ENCODE measurements at places on chromosomes 7 and 10.

DNA sequence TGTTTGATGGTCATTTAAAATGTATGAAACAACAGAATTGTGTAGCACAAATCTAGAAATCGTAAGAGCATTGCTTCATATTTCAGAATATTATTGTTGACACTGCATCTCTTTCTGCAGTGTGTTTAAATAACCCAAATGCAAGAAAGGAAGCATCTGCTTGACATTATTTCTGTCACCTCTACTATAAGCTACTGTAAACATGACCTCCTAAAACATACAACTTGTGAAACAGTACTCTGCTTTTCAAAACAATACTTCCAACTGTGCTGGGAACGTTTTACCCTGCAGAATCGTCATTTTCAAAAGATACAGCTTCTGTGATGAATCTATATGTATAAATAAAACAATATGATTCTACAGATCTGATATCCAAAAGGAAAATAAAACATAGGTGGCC is 82.0 kb downstream of the RNF133 start:
- no peak overlapping the region for H3K4me3 ChIP-seq
- no peaks in the 10 kb centered on the region for H3K36me3 ChIP-seq
- DNase-seq: no peak
- no peak overlapping the region for H3K27ac ChIP-seq
- H3K4me1 ChIP-seq: no peaks in the 10 kb centered on the region

GRCh38 chr10:47361293-47361692 is 13.1 kb downstream of the RBP3 start:
- no peaks in the 10 kb centered on the region for H3K27me3 ChIP-seq
- H3K4me1 ChIP-seq: no peaks in the 10 kb centered on the region
- no peak overlapping the region for H3K4me3 ChIP-seq
- no peak for DNase-seq
- no peak overlapping the region for H3K27ac ChIP-seq

GRCh38 chr10:58909881-58910280 is 266.6 kb upstream of the PHYHIPL start:
- no peaks in the 10 kb centered on the region for H3K27me3 ChIP-seq
- H3K4me1 ChIP-seq: no peaks in the 10 kb centered on the region
- no peak overlapping the region for H3K27ac ChIP-seq
- H3K36me3 ChIP-seq: no peaks in the 10 kb centered on the region
- H3K4me3 ChIP-seq: no peak overlapping the region

- DNase-seq: no peak
- H3K4me3 ChIP-seq: no peak overlapping the region
- H3K4me1 ChIP-seq: no peaks in the 10 kb centered on the region
- no peak overlapping the region for H3K27ac ChIP-seq
- no peaks in the 10 kb centered on the region for H3K36me3 ChIP-seq
These were observed 158.6 kb upstream of the TCF7L2 start for GRCh38 chr10:112791447-112791846.

GRCh38 chr10:94439275-94439861 is 37.0 kb downstream of the TBC1D12 start:
- no peak overlapping the region for H3K4me3 ChIP-seq
- H3K27me3 ChIP-seq: no peaks in the 10 kb centered on the region
- H3K27ac ChIP-seq: no peak overlapping the region
- no peak for DNase-seq
- no peaks in the 10 kb centered on the region for H3K4me1 ChIP-seq

DNA sequence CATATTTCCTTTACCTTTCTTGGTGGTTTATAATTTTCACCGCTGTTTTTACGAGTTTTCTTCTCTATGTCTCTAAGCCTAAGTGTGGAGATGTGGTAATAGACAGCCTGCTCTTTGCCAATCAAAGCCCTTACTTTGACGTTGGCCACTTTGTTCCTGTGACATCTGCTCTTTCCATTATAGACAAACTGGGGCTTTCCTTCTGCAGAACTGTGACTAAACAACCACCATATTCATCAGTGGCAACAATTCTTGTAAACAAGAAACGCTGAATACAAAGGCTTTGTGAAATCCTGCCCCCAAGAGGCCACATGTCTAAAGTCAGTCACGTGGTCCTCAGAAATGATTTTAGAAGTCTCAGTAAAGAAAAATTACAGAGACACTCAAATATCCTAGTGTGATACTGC is 59.6 kb upstream of the CAPZA2 start:
- H3K27me3 ChIP-seq: no peaks in the 10 kb centered on the region
- no peaks in the 10 kb centered on the region for H3K36me3 ChIP-seq
- DNase-seq: no peak
- no peak overlapping the region for H3K4me3 ChIP-seq

DNA sequence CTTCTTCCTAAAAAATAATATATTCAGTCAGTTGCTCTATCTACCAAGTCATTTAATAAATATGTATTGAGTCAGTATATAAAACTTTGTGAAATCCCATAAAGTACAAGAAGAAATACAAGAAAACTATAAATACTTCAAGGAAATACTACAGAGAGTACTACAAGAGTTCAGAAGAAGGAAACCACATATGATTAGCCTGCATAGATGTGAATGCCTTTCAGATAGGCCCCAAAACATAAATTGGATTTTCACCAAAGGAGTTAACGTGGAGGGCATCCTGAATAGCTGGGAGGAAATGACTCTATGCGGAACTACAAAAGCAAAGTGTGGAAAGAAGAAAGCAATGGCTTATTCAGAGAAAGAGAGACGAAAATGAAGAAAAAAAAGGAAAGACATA is 120.1 kb downstream of the LRRN3 start:
- no peak overlapping the region for H3K4me3 ChIP-seq
- no peak for DNase-seq
- no peaks in the 10 kb centered on the region for H3K36me3 ChIP-seq
- H3K27ac ChIP-seq: no peak overlapping the region
- no peaks in the 10 kb centered on the region for H3K4me1 ChIP-seq
- no peaks in the 10 kb centered on the region for H3K27me3 ChIP-seq

GRCh38 chr10:102220612-102221011 is 5.5 kb upstream of the ELOVL3 start:
- no peak for DNase-seq
- H3K36me3 ChIP-seq: no peaks in the 10 kb centered on the region
- no peak overlapping the region for H3K4me3 ChIP-seq
- H3K27ac ChIP-seq: no peak overlapping the region
- H3K4me1 ChIP-seq: no peaks in the 10 kb centered on the region

GRCh38 chr10:74877898-74878297 is 51.5 kb downstream of the KAT6B start:
- peaks cover 7% of the 10 kb centered on the region for H3K4me1 ChIP-seq
- no peaks in the 10 kb centered on the region for H3K36me3 ChIP-seq
- H3K27ac ChIP-seq: no peak overlapping the region
- H3K4me3 ChIP-seq: no peak overlapping the region
- H3K27me3 ChIP-seq: no peaks in the 10 kb centered on the region
- DNase-seq: no peak
